ENCODE measurements at places on chromosomes 4 and X.

GRCh38 chr4:21802406-21802805, 146.2 kb downstream of the KCNIP4 start:
- DNase-seq, result no peak

DNA sequence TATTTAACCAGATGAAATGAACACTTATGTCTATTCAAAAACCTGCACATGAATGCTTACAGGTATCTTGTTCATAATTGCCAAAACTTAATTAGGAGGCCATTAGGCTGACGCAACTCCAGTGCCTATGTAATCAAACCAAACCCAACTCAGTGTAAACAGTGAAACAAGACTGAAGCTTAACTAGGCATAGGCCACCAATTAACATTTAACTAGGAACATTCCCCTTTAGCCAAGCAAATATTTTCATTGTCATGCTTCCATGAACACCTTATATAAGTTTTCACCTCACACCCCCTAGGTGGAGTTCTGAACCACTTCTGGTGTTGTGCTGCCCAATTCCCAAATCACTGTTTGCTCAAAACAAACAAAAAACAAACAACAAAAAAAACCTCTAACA, 686.0 kb downstream of the STPG2 start:
- no peak for DNase-seq

DNA sequence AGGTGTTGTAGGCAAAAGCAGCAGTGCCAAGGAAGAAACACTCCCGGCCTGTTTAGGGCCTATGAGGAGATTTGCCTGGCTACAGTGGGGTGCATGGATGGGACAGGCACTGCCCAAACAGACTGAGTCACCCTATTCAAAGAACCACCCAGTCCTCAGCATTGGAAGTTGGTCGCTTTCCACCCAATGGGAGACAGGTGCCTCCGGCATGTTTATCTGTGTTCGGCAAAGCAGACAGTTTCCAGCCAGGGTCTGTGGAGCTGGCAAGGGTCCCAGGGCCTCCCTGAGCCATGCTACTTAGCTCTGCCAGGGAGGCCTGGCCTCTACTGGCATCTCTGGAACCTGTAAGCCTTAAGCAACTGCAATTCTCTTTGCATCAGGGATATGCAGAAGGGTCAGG, 165.1 kb upstream of the ATP6AP2 start:
- DNase-seq, result no peak

GRCh38 chrX:68839771-68840170, 10.9 kb downstream of the EFNB1 start:
- DNase-seq, result no peak

DNA sequence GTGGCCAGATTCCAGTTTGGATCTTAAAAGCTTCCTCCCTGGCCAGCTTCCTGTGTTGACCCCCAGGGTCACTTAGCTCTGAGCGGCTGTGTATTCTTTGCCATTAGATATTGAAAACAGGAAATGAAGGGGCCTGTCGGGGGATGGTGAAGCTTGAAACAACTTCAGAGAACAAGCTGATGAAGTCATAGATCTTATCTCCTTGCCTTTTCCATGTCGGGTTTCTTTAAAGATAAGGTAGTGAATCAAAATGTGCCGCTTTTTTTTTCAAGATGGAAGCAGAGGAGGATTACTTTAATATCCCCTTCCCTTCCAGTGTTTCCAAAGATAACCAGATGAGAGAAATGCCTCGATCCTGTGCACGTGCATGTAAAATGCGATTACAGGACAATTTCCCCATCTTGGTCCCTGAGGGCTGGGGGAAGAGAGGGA, 508.5 kb downstream of the MID1IP1 start:
- DNase-seq, result no peak

DNA sequence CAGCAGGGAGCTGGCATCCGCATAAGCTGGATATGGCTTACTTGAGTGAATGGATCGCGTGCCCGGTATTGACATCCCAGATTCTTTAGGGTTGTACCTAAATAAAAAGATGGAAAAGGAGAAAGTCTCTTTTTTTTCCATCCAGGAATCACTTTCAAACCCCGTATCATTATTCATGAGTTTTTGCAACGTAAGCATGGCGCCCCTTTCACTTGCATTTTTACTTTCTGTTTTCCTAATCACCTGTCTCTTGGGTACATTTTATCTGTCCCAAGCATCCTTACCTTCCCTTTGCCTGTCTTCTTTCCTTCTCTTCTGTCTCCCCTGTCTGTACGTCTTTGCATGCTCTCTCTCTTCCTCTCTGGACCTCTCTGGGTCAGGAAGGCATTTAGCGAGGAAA, 128.6 kb downstream of the CPE start:
- DNase-seq, result no peak

- no peak for DNase-seq
Observed at GRCh38 chrX:54551801-54552200, 21.8 kb downstream of the GNL3L start.

- DNase-seq, result no peak
Observed at GRCh38 chr4:180550106-180550505, 1693.1 kb upstream of the TENM3 start.

- peak; percentile 64 for DNase-seq
Observed at GRCh38 chr4:85084371-85085094, 118.0 kb upstream of the WDFY3 start.

DNA sequence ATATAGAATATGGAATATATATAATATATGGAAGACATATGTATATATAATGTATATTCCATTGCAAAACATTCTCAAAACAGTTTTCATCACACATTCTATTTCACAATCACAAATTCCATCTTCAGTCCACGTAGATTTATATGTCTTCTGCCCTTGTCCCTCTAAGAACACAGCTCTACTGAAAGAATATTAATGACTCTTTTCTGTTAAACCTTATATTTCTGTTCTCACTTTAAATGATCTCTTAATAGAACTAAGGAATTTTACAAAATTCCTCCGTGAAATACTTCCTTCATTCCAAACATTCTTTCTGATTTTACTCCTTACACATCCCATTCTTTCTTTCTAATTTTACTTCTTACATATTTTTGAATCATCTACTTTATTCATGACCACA, 1043.1 kb upstream of the PABPC4L start:
- no peak for DNase-seq

GRCh38 chr4:163988391-163988790, 493.9 kb downstream of the TMA16 start:
- no peak for DNase-seq

DNA sequence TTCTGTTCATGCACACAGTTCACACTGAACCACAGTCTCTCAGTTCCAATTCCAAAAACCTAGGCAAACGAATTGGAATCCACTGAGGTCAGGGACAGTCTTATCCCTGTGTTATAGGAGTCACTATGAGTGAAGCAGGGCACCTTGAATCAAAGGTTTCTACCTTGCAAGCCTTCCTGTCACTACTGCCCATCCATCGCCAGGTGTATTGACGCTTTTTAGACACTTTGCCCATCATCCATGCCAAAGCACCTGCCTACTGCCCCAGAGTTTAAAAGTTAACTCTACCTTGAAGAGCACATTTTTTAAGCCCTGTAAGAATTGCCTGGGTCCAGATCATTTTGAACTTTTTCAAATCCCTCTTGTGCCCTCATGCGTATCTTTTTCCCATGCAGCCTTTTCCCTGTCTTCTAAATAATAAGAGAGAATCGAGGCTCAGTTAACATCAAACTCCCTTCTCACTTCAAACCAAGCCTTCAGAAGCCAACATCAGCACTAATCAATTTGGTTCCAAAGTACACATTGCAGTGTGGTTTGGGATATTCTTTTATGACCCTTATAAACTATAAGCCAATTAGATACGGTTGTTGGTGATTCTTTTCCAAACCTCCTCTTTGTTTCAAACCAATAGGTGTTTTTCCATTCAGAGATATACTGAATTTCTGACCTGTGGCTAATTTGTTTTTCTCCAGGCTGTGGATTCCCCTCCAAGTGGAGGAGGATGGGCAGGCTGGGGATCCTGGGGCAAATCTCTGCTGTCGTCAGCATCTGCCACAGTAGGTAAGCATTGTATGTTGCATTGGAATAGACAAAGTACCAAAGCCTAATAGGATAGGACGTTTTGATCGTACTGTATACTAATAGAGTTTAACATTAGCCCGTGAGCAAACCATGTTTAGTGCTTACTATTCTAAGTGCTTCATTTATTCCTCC, 23.7 kb downstream of the FAM114A1 start:
- no peak for DNase-seq

GRCh38 chrX:102833136-102833535, 103.9 kb upstream of the RAB40AL start:
- DNase-seq, result no peak

DNA sequence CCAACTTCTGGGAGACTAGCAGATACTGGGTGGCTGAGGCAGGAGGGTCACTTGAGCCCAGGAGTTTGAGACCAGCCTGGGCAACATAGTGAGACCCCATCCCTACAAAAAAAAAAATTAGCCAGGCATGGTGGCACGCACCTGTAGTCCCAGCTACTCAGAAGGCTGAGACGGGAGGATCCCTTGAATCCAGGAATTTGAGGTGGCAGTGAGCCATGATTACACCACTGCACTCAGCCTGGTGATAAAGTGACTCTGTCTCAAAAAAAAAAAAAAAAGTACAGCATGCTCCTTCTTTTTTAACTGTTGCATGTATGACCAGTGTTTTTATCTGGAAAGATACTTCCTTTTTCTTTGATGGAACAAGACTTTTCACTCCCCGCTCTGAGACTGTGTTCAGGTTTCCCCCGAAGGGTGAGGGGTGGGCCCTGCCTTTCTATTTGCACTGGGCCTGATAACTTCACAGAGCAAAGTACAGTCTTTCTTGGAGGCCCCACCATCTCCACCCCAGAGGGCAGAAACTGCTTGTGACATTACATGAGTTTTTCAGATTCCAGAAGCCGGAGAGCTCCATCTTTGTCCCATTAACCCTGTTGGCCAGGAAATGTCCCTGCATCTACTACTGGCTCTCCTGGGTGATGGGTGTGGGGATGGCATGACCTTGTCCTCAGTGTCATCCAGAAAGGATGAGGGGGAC, 35.2 kb downstream of the NYX start:
- no peak for DNase-seq

All from stromal cell of bone marrow (primary cell).